Naive thymus-derived CD8-positive, alpha-beta T cell (primary cell): ENCODE measurements at places on chromosomes 3 and 15.
A peak's percentile ranks its signal among the peaks of the same experiment; 100 is the strongest.

- H3K27me3 ChIP-seq: no peaks in the 10 kb centered on the region
- no peak for DNase-seq
- H3K4me3 ChIP-seq: no peak overlapping the region
- H3K27ac ChIP-seq: no peak overlapping the region
- H3K4me1 ChIP-seq: no peaks in the 10 kb centered on the region
Measured at GRCh38 chr3:117252208-117252607, 542.6 kb downstream of the TUSC7 start.

GRCh38 chr3:30742796-30743619 is 136.6 kb downstream of the TGFBR2 start:
- H3K4me1 ChIP-seq: peaks cover 31% of the 10 kb centered on the region
- H3K4me3 ChIP-seq: peak overlapping the region; percentile 2
- H3K27me3 ChIP-seq: no peaks in the 10 kb centered on the region
- H3K27ac ChIP-seq: peak overlapping the region; percentile 63

- no peaks in the 10 kb centered on the region for H3K36me3 ChIP-seq
- H3K4me1 ChIP-seq: peaks cover 13% of the 10 kb centered on the region
- peak overlapping the region; percentile 95 for H3K27ac ChIP-seq
- peak overlapping the region; percentile 91 for H3K4me3 ChIP-seq
Measured at GRCh38 chr3:48241796-48242455, 1.0 kb downstream of the ZNF589 start.

DNA sequence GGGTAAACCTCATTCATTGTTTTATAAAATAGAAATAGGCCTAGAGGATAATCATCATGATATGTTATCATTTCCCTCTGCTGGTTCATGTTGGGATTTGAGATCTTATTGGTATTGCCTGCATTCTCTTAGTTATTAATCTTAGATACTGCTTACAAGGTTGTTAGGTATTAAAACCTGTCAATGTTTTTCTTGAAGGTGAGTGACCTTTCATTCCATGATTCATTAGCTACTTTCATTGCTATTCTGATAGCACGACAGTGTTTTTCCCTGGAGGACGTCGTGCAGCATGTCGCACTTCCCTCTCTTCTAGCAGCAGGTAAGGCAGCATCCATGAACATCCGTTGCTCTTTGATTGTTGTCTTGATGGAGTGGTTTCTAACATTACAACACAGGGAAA is 17.1 kb downstream of the P2RY12 start:
- H3K4me1 ChIP-seq: no peaks in the 10 kb centered on the region
- no peaks in the 10 kb centered on the region for H3K36me3 ChIP-seq
- no peak overlapping the region for H3K4me3 ChIP-seq
- DNase-seq: no peak

GRCh38 chr3:36461597-36461996 is 81.3 kb downstream of the STAC start:
- no peak overlapping the region for H3K4me3 ChIP-seq
- no peak for DNase-seq
- H3K27ac ChIP-seq: no peak overlapping the region
- H3K4me1 ChIP-seq: no peaks in the 10 kb centered on the region

DNA sequence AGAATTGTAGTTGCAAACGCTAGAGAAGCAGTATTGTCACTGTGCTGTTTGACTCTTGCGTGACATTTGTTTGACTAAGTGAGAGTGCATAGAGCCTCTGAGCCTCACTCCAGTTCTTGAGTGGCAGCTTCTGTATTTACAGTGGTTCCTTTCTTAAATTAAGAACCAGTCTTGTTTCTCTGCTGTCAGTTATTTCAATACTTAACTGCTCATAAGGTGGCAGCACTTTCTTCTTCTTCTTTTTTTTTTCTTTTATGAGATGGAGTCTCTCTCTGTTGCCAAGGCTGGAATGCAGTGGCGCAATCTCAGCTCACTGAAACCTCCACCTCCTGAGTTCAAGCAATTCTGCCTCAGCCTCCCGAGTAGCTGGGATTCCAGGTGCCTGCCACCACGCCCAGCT is 372.1 kb downstream of the LPP start:
- peaks cover 4% of the 10 kb centered on the region for H3K4me1 ChIP-seq
- no peaks in the 10 kb centered on the region for H3K27me3 ChIP-seq
- no peak overlapping the region for H3K27ac ChIP-seq
- no peak for DNase-seq

GRCh38 chr15:35123743-35124142 is 38.6 kb upstream of the NANOGP8 start:
- H3K4me1 ChIP-seq: no peaks in the 10 kb centered on the region
- H3K27me3 ChIP-seq: no peaks in the 10 kb centered on the region
- no peak overlapping the region for H3K4me3 ChIP-seq
- H3K36me3 ChIP-seq: peaks cover 5% of the 10 kb centered on the region

DNA sequence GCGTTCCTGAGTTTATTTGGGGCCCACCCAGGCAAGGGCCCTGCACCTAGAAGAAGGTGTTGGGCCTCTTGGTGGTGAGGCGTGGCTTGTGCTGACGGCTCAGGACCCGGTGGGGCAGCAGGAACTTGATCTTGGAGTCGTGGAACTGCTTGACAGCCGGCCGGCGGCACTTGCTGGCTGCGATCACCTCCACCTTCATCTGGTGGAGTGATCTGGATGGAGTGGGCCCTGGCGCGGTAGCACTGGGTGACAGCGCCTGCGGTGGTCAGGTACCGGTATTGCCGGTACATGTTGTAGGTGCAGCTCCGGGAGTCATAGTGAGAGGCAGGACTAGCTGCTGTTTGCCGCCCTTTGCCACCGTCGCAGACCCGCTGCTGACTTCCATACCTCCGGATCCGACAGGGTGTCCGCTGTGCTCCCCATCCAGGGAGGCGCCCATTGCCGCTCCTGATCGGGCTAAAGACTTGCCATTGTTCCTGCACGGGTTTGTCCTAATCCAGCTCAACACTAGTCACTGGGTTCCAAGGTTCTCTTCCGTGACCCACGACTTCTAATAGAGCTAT is 136.8 kb downstream of the ANO10 start:
- H3K27ac ChIP-seq: no peak overlapping the region
- H3K36me3 ChIP-seq: peaks cover 2% of the 10 kb centered on the region
- no peaks in the 10 kb centered on the region for H3K27me3 ChIP-seq
- H3K4me1 ChIP-seq: peaks cover 26% of the 10 kb centered on the region
- H3K4me3 ChIP-seq: no peak overlapping the region

DNA sequence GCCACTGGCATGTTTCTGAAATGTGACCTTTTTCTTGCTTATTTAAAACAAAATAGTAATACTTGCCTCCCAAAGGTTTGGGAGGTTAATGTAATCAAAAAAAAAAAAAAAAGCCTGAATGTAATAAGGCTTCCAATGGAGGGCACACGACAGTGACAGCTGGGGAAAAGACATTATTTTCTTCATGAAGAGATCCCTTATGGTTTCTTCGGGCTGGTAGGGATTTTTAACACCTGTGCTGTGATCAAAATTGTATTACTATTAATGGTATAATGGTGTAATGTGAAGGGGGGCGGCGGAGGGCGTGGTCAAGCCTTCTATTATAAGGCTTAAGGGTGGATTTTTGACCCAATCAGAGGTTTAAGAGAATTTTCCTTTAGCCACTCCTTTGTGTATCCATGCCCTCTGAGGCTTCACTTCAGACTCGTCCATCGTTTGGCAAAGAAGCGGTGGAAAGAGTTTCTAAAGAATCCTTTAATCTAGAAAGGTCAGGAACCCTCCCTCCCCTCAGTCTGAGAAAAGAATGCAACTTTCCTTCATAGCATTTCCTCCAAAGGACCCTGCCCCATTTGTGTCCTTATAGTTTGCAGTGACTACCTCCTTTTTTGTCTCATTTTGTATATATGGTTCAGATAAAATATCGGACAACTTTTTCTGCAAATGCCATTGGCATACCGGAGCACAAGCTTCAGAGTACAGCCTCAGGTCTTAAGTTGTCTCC is 89.5 kb upstream of the CHD2 start:
- peak overlapping the region; percentile 94 for H3K4me3 ChIP-seq
- no peaks in the 10 kb centered on the region for H3K27me3 ChIP-seq
- H3K36me3 ChIP-seq: no peaks in the 10 kb centered on the region
- H3K4me1 ChIP-seq: peaks cover 59% of the 10 kb centered on the region
- no peak for DNase-seq

GRCh38 chr3:129775870-129776269 is 117.6 kb downstream of the TMCC1 start:
- no peaks in the 10 kb centered on the region for H3K4me1 ChIP-seq
- H3K27me3 ChIP-seq: no peaks in the 10 kb centered on the region
- no peak for DNase-seq
- H3K4me3 ChIP-seq: no peak overlapping the region

GRCh38 chr3:183295211-183295610 is 42.2 kb downstream of the B3GNT5 start:
- H3K27me3 ChIP-seq: no peaks in the 10 kb centered on the region
- no peak overlapping the region for H3K4me3 ChIP-seq
- no peaks in the 10 kb centered on the region for H3K36me3 ChIP-seq
- H3K4me1 ChIP-seq: no peaks in the 10 kb centered on the region
- no peak for DNase-seq

DNA sequence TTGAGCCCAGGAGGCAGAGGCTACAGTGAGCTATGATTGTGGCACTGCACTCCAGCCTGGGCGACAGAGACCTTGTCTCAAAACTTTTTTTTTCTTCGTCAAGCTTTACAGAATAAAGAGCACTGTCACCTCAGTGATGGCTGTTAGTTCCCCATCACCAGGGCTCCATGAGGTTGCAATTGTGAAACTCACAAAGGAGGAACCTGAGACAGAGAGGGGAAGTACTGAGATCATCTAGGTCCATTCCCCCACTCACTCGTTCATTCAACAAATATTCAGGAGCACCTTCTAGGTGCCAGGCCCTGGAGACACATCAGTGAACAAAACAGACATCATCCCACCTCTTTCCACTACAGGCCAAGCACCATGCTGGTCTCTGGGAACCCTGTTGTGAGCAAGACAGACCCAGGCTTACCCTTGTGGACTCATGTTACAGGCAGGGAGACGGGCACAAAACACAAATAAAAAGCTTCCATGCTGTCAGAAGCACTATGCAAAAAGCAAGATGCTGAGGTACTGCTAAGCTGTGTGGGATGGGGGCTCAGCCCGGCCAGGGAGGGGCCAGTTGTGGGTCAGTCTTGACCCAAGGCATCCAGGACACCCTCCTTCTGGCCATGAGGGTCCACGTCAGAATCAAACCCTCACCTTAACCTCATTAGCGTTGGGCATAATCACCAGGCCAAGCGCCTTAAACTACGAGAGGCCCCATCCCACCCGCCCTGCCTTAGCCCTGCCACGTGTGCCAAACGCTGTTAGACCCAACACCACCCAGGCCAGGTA is 2.1 kb upstream of the RHO start:
- H3K4me3 ChIP-seq: no peak overlapping the region
- peaks cover 16% of the 10 kb centered on the region for H3K4me1 ChIP-seq
- no peak for DNase-seq
- no peaks in the 10 kb centered on the region for H3K36me3 ChIP-seq
- no peak overlapping the region for H3K27ac ChIP-seq

GRCh38 chr15:39820050-39820602 is 37.5 kb upstream of the FSIP1 start:
- H3K36me3 ChIP-seq: no peaks in the 10 kb centered on the region
- H3K27ac ChIP-seq: no peak overlapping the region
- H3K27me3 ChIP-seq: no peaks in the 10 kb centered on the region
- DNase-seq: no peak
- no peak overlapping the region for H3K4me3 ChIP-seq
- H3K4me1 ChIP-seq: no peaks in the 10 kb centered on the region

DNA sequence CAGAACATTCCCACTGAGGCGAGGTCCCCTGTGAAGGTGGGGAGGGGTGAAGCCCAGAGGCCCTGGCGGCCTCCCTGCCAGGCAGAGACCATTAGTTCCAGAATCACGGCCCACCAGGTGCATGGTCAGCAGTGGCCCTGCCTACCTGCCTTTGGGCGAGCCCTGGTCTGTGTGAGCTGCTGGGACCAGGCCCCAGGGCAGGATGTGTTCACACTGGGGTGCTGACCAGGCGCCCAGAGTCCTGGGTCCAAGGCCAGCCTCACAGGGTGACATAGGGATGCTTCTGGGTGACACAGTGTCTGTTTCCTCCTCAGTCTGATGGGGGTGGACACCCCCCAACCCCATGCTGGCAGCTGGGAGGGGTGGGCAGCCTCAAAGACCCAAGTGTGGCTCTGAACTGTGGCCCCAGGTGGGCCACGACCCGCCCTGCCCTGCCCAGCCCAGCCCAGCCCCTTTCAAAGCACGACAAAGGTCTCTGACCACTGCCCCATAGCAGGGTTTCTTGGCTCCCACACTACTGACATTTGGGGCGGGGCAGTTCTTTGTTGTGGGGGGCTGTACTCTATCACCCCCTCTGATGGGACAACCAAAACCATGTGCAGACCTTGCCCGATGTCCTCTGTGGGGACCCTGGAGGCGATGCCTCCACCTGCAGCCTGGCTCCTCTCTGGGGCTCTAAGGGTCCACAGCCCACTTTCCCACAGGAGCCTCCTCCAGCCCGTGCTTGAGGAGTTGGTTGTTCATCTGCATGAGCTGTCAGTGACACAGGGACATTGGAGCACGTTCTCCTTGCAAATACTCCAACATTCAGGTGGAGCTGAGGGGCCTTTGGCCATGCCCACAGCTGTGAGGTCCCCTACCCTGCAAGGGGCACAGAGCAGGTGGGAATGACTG is 44.8 kb upstream of the SLC41A3 start:
- no peak for DNase-seq

GRCh38 chr3:70811880-70812279 is 499.4 kb upstream of the MDFIC2 start:
- DNase-seq: no peak
- peaks cover 14% of the 10 kb centered on the region for H3K27me3 ChIP-seq
- no peak overlapping the region for H3K4me3 ChIP-seq
- H3K27ac ChIP-seq: no peak overlapping the region
- H3K36me3 ChIP-seq: no peaks in the 10 kb centered on the region

DNA sequence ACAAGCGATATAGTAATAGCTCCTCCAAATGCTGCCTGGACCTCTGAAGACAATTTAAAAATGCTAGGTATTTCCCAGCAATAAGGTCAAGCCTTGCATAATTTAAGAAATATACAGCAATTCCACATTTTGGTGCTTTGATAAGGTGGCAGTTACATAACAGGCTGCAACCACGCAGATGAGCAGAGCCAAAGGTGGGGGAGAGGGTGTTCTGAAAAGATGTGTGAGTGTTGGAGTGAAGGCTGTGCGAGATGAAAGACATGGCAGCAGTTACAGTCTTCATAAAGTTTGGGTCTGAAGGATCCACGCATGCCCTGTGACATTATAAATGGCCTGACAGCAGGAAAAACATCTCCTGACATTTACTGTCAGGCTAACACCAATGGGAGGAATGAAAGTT is 26.1 kb downstream of the CTDSPL start:
- no peak overlapping the region for H3K4me3 ChIP-seq
- H3K36me3 ChIP-seq: no peaks in the 10 kb centered on the region
- no peak for DNase-seq
- H3K27ac ChIP-seq: no peak overlapping the region

GRCh38 chr3:9111417-9111816 is 138.0 kb downstream of the SRGAP3 start:
- H3K27ac ChIP-seq: no peak overlapping the region
- no peaks in the 10 kb centered on the region for H3K4me1 ChIP-seq
- no peak overlapping the region for H3K4me3 ChIP-seq
- H3K27me3 ChIP-seq: no peaks in the 10 kb centered on the region
- DNase-seq: no peak
- H3K36me3 ChIP-seq: peaks cover 7% of the 10 kb centered on the region
